ENCODE measurements at places on chromosomes 16 and 17.

DNA sequence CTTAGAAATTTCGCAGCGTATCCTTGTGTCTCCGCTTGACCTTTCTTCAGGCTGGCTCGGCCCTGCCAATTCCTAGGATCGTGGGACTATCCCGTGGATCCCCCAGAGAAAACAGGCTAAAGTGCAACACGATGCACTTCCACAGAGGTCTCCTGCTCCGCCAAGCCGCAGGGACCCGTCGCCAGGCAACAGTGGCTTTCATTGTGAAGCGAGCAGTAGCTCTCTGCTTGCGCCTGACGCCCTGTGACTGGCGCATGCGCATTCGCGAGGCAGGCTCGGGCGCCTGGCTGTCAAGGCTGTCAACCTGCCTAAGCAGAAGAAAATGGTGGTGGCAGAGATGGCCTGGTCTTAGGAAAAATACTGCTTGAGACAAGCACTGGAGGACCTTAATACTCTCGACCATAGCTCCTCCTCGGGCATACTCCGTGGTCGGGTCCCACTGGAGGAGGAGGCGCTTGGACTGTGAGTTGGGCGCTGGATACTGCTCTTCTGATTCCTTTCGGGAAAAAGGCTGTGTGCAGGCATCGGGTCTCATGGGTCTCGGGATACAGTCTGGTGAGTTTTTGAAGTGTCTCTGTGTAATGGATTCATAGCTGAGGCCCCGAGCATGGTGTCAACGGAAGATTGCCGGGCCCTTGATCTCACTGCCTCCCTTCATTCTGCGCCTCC lies 2336.1 kb downstream of the TP53TG3F start:
- no peak for DNase-seq

- DNase-seq, result no peak
Observed at GRCh38 chr16:27805828-27806351, 255.9 kb downstream of the KATNIP start.

- DNase-seq, result peak; percentile 19
Observed at GRCh38 chr17:50426814-50427787, 1.1 kb downstream of the ACSF2 start.

- DNase-seq, result no peak
Observed at GRCh38 chr17:67253384-67253783, 8.4 kb upstream of the HELZ start.

- no peak for DNase-seq
Observed at GRCh38 chr16:1647856-1648255, 30.2 kb upstream of the JPT2 start.

DNA sequence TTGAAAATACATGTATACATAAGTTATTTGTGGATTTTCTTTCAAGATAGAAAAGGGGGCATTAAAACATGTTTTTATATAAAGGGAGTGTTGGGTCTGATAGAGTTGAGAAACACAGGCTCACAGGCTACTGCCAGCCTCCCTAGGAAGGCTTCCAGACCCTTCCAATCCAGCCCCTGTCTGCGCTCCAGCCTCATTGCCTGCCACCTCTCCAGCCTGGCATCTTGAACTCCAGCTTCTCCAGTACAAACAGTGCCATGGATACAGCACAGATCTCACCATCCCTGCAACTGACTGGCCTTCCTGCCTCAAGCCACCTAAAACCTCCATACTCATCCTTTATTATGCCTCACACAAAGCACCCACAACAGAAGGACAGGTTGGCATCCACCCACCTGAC lies 40.7 kb downstream of the CCDC182 start:
- DNase-seq, result no peak
